Activated T-cell treated with anti-CD3 and anti-CD28 coated beads, Interleukin-2, amount 50 U/mL, for 1 hour (primary cell): ENCODE measurements at places on chromosomes 7 and 10.

GRCh38 chr10:77448226-77448625 lies 189.4 kb downstream of the KCNMA1 start:
- DNase-seq = no peak

DNA sequence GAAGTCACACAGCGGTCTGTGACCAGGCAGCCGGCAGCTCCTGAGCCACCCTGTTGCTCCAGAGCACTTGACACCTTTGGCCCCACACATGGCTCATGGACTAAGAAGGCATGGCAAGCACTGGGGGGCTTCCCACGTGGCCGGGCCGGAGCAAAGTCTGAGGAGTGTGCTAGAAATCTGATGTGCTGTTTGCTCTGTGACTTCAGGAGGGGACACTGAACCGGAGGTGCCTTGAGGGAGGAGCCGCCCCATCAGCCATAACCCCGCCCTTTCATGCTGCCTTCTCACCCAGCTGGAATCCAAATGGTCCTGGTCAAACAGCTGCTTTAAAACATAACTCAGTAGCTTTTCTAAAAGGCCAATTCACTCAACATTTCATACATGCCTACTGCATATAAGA lies 33.5 kb downstream of the PROSER2 start:
- DNase-seq = no peak

DNA sequence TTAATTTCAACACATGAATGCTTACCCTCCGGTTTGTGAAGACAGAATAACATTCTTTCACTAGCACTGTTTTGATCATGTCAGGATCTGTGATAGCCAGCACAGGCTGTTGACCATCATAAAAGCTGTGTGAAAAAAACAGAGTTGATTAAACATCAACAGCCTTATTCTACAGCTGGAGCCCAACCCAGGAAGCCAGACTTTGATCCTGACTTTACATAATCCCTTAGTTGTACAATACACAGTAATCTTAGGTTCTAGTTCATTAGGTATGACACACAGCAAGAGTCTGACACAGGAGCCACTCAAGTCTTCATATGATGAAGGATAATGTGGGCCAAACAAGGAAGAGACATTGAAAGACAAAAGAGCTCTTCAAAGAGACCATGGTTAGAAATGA lies 11.4 kb downstream of the CYP3A4 start:
- DNase-seq = no peak

- no peak for DNase-seq
Observed at GRCh38 chr7:158406364-158406763, 181.3 kb downstream of the PTPRN2 start.

- DNase-seq = no peak
Observed at GRCh38 chr7:80136261-80137055, 1.8 kb downstream of the GNAI1 start.

- DNase-seq = no peak
Observed at GRCh38 chr7:139784648-139785047, 6.8 kb upstream of the HIPK2 start.
